ENCODE measurements at places on chromosomes 1 and 21.

DNA sequence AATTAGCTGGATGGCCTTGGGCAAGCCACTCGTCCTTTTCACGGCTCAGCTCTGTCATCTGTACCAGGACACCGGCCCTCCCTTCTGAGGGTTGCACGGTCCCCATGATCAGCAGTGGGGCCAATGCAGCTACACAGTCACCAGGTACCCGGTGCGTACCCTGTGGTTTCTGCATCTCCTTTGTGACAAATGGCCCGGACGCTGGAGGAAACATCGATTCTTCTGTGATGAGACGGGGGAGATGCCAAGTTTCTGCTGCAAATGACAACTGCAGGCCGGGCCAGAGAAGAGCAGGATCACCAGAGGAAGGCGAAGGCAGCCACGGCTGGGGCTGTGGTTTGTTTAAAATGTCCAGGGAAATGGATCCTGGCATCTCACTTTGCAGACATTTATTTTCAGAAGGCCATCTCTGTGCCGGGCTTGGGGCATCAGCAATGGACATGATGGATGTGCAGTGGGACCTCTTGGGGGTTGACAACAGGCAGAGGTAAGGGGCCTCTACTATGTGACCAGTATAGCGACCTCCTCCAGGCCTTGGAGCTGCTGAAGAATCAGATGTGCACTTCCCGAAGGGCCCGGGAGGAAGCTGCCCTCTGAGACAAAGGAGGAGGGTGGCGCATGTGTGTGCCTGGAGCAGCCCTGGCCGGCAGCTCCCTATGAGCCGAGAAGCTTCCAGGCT, 221.9 kb upstream of the C1orf174 start:
- no peak for DNase-seq

- no peak for DNase-seq
Observed at GRCh38 chr21:44517175-44517899, 22.7 kb downstream of the KRTAP10-1 start.

DNA sequence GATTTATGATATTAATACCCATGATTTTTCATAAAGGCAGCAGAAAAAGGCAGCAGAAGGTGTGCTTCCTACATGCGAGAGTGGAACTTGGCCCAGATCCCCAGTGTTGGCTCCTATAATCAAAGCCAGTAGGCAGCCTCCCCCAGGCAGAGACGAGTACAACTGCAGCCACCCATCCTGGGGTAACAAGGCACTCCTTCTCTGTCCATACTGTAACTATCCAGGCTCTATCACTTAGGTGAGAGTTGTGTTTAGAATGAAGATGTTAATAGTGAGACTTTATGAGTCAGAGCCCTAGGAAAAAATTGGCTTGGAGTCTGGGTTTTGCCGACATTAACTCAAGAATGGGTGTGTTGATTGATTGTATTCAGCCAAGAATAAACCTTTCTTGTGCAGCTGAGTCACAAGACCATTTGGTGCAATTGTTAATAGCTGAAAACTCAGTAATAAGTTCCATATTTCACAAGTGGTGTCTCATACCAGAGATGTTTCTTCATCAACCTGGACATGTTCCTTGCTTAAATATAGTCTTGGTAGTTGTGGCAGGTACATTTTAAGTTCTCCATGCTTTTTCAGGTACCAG, 322.3 kb downstream of the DUSP10 start:
- DNase-seq, result no peak

DNA sequence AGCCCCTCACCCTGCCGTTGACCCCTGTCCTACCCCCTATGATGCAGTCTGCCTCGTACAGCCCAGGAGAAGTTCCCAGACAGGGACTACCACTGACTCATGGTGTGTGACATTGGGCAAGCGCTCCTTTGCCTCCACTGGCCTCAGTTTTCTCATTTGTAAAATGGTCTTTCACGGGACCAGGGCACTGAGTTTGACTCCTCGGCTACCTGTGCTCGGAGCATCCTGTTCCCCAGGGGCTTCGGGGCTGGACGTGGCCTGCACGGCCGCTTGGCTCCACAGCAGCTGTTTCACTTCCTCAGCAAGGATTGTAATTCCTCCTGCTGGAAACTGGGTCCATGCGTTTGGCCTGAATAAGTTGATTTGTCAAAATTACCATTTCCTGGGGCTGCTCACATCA, 277.3 kb downstream of the MATN1 start:
- no peak for DNase-seq

- no peak for DNase-seq
Observed at GRCh38 chr21:42616446-42616845, 37.0 kb upstream of the PDE9A start.

- DNase-seq, result no peak
Observed at GRCh38 chr1:119226913-119227312, 86.5 kb upstream of the WARS2 start.

GRCh38 chr21:44767834-44768831, 33.5 kb downstream of the UBE2G2 start:
- DNase-seq, result no peak

DNA sequence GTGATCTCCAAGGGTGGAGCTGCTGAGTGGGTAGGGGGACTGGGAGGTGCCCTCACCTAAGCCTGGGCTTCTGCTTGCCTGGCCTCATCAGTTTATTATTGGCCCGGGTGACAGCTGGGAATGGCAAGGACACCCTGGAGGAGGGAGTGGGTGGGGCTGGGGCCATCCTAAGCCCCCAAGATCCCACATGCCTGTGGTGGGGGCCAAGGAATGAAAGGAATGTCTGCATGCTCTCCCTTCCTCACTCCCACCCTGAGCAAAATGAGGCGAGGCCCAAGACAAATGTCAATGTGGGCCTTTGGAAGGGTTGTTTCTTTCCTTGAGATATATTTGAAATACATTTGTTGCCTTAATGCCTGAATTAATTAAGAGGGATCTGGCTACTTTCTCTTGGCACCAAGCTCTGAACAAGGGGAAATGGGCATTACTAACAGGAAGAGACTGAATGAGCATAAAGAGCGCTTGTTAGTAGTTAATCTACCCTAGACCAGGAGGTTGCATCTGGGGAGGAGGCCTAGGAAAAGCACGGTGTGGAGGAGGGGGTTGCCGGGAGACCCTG, 19.7 kb upstream of the CHI3L1 start:
- DNase-seq, result no peak

DNA sequence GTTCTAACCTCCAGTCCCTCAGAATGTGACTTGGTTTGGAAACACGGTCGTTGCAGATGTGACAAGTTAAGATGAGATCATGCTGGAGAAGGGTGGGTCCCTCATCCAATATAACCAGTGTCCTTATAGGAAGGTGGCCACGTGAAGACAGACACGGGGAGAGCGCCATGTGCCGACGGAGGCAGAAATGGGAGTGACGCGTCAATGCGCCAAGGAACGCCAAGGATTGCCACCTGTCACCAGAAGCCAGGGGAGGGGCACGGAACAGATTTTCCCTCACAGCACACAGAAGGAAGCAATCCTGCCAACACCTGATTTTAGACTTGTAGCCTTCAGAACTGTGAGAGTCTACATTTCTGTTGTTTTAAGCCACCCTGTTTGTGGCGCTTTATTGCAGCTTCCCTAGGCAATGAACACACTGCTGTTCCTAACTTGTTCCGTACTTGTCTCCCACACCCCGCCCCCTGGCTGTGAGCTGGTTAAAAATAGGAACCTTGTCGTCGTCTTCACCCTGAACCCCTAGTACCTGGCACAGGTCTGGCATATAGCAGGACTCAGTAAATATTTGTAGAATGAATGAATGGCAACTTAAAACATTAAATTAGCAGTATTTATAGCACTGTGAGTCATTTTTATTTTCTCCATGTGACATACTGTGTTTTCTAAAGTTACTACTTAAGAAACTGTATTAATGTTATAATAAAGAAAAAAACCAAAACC, 14.2 kb downstream of the RIMS3 start:
- no peak for DNase-seq

DNA sequence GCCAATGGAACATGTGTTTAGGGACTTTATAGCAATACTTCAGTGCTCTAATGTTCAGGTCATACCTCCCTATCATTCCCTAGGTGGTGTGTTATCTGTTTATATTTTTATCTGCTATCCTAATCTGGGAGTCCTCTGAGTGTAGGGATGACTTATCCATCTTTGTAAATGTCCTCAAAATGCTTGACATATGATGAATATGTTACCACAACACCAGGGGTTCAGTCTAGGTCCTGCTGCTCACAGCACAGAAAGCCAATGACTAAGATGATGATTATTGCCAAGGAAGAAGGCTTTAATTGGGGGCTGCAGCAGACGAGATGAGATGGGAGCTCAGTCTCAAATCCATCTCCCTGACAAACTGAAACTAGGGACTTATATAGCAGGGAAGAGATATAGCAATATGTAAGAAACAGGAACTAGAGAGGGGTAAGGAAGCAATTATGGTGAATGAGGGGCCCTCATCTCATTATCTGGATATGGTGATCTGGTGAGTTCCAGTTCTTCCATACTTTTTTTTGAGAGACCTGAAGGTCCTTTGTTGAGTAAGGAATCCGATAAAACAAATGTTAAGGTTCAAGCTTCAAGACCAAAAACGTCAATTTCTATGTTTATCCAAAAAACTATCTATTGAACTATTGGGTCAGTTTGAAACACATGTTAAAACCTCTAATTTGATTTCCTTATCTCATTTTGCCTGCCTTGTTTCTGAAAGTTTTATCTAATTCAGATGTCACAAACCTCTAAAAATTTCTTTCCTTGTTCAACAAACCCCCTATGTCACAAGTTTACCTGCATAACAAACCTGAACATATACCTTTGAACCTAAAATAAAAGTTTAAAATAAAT, 256.7 kb upstream of the CACYBP start:
- no peak for DNase-seq

DNA sequence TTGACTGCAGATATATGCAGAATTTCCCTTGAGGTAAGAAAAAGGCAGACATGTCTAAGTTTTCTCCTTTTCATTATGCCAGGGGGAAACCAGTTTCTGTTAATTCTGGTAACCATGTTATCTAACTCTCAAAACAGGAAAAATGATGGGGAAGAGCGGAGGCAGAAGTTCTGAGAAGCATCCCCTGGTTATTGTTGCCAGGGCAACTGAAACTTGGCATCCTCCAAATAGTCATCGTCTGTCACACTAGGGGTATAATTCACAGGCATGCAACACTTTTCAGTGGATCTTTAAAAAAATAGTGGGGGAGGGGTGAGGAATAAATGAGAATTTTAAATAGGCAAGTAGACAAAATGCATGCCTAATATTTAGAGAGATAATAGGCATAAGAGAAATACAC, 715.3 kb upstream of the CXADR start:
- no peak for DNase-seq

DNA sequence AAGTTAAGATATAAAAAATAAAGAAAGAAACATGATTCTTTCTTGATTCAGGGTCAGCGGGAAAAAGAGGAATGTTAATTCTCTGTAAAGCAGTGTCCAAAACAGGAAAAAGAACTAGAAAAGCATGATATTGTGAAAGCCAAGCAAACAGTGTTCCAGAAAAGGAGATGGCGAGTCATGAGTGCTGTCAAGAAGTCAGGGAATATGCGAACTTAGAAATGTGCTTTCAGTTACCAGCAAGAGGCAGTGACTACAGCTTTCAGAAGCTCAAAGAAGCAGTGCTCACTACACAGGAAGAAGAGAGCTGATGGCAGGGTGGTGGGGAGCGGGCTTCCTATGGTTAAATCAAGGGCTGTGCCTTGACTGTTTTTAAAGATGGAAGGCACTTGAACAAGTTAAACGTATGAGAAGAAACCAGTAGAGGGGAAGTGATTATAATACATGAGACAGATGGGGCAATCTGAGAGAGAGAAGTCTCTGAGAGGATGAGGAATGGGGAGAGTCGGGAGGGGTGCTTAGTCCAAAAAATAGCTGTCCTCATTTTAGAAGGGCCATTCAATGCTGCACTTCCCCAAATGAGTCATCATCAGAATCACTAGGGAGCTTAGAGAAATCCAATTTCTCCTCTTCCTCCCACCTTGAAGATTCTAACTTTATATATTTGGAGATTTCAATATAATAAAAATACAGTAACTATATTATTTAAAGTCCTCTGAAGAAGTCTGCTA, 90.4 kb downstream of the KCNK1 start:
- DNase-seq, result no peak

GRCh38 chr1:26915204-26915842, 1.5 kb upstream of the NR0B2 start:
- DNase-seq, result no peak
